ENCODE measurements at places on chromosomes 3 and 15.

GRCh38 chr15:36885771-36886170, 214.6 kb downstream of the MEIS2 start:
- DNase-seq = no peak

GRCh38 chr3:66302288-66302687, 81.5 kb downstream of the SLC25A26 start:
- no peak for DNase-seq

GRCh38 chr3:70531063-70531657, 218.7 kb upstream of the MDFIC2 start:
- no peak for DNase-seq

DNA sequence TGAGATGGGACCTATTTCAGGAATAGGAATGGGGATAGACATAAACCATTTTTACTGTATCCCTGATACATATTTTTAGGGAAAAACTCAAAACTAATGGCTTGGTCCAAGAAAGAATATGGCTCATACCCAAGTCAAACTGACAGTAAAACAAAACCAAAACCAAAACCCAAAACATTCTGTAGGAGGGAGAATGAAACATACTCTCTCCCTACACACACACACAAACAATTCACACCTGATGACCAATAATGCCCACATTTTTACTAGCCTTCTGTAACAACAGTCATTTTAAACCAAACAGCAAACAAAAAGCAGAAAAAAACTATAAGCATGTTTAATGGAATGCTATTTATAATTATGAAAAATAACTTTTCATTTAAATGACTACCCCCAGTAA, 74.9 kb downstream of the NBEAL2 start:
- DNase-seq = no peak

GRCh38 chr15:30956216-30957124, 35.0 kb downstream of the MTMR10 start:
- no peak for DNase-seq

DNA sequence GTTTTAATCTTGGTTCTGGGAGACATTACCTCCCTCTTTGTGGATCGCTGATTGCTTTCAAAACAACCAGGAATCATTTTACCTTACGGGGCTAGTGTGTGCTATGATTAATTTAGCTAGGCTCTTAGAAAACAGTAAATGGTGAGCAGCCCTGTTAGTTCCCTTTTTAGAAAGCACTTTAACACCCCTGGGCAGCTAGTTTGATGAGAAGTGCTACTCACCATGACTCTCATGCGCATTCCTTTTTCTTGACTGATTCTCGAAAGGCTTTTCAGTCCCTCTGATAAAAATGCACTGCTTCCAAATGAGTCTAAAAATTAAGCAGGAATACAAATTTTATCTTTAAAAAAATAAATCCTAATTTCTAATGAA, 75.3 kb upstream of the LEKR1 start:
- DNase-seq = no peak

GRCh38 chr15:39552556-39552955, 28.3 kb upstream of the THBS1 start:
- DNase-seq = no peak

DNA sequence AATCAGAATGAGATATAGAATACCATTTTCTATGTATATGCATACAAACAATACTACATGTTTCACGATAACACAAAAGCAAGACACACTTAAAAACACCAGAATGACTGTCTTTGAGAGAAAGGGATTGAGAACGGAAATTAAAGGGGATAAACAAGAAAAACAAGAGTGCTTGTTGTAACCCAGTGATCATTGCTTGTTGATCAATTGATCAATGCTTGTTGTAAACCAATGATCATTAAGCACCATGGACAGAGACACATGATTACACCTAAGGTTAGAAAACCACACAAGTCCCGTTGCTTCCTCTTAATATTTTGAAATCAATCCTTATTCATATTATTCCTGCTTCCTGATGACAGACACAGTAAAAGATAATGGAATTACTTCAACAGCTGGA, 1.1 kb upstream of the OR4F15 start:
- DNase-seq = no peak

- no peak for DNase-seq
Observed at GRCh38 chr15:51935466-51936104, 36.0 kb downstream of the LEO1 start.

DNA sequence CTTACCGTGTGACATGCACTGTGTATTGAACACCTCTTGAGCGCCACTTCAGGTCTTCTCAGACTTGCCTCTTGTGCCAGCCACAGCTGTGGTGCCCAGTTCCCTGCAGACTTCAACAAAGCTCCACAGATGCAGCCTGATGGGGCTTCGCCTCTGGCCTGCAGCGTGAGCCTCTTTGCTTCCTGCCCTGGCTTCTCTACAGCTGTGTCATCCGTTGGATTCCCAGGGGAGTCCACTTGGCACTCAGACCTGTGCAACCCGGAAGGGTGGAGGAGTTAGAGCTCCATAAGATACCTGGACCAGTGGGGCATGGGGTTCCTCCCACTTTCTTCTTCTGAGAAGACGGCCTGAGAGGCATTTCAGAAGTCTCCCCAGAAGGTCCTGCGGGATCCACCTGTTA, 57.7 kb upstream of the BNIP2 start:
- no peak for DNase-seq

DNA sequence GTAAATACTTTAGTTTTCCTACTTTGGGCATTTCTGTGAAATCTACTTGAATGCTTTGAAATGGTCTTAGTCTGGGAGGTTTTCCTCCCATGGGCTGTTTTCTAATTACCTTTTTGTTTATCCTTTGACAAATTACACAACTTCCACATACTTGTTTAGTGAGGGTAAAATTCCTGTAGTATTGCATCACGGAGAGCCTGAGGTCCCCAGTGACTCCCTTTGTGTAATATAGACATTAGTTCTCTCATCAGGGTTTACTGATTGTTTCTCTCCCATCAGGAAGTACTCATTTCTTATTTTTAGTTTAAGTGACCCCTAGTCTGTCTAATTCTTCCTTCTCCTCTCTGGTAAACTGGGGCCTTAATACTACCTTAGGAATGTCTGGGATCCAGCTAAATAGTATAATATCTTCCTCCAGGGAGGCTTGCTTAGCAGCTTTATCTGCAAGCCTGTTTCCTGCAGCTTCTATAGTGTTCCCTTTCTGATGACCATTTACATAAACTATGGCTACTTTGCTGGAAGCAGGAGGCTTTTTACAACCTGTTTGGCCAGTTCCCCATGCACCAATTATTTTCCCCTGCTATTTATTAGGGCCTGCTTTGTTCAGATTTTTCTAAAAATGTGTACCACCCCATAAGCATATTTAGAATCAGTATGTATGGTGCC, 87.2 kb upstream of the XCR1 start:
- DNase-seq = no peak

- no peak for DNase-seq
Observed at GRCh38 chr3:52518723-52519444, 14.8 kb downstream of the NT5DC2 start.

GRCh38 chr3:157671656-157672055, 168.4 kb upstream of the VEPH1 start:
- DNase-seq = no peak

- DNase-seq = no peak
Observed at GRCh38 chr15:76010613-76011012, 1.6 kb downstream of the NRG4 start.

- peak; percentile 93 for DNase-seq
Observed at GRCh38 chr15:90191794-90192509, 9.2 kb upstream of the SEMA4B start.

- DNase-seq = no peak
Observed at GRCh38 chr3:68018275-68018674, 363.9 kb upstream of the SUCLG2 start.

- DNase-seq = no peak
Observed at GRCh38 chr3:12946649-12947316, 105.4 kb upstream of the RPL32 start.

- DNase-seq = no peak
Observed at GRCh38 chr3:49654176-49654825, 19.9 kb upstream of the APEH start.

- DNase-seq = peak; percentile 30
Observed at GRCh38 chr3:64815789-64816188, 128.0 kb upstream of the ADAMTS9 start.

DNA sequence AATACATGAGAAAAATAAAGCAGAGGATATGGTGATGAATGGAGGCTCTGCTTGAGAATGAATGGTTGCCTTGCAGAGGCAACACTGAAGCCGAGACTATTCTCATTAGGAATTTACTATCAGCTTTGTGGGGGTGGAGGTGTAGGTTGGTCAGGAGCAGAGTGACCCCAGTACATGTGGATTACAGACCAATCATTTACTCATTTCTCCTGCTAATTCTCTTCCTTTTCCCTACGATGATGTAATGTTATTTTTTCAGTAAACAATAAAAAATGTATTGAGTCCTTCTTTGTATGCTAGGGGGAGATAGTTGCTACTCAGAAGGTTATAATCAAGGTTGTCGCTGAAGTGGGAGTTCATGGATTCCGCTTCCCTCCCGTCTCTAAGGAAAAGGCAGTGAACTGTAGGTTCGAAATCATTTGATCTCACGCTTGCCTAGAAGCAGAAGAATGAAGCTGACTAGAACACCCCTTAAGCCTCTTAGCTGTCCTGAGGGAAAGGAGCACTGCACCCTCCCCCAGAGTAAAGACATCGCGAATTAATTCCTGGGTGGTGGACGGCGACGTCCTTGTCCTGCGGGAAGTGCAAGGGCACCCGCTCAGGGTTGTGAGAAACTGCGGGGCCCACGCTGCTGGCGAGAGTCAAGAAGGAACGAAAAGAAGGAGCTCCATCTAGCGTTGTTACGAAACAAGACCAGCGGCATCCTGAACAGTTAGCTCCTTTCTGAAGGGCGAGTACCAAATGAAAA, 213.2 kb upstream of the PFN2 start:
- DNase-seq = peak; percentile 84

All from NCI-H1694 treated with DMSO at 0.1 percent for 48 hours (cell line).